ENCODE measurements at places on chromosomes 2 and 18.

DNA sequence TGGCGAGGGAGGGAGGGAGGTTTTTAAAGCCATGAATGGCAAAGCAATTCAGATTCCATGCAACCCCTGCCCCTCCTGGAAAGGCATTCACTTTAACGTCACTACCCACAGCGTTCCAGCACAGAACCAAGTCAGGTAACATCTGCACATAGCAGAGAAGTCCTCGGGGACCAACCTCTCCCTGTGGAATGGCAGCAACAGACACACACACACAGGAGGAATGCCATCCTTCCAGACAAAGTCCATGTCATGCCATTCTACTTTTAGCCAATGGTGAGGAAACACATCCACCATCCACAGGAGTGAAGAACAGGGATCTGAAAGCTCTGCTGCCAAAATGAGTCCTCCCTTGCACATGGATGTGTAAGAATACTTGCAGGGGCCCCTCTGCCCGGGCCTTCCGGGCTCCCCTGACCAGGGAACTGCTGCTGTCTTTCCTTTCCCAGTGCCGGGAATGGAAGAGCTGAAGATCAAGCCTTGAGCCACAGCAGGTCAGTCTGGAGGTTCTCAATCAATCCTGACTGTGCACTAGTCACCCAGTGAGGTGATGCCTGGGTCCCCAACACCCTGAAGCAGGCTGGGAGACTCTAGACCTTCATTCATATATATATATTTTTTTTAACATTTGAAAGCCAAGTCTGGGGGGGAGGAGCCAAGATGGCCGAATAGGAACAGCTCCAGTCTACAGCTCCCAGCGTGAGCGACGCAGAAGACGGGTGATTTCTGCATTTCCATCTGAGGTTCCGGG lies 63.7 kb downstream of the UXS1 start:
- no peak for DNase-seq

- DNase-seq: no peak
These were observed 49.9 kb downstream of the CXCR4 start for GRCh38 chr2:136067897-136068580.

GRCh38 chr2:231554748-231555545 lies 24.7 kb upstream of the NMUR1 start:
- DNase-seq: no peak

DNA sequence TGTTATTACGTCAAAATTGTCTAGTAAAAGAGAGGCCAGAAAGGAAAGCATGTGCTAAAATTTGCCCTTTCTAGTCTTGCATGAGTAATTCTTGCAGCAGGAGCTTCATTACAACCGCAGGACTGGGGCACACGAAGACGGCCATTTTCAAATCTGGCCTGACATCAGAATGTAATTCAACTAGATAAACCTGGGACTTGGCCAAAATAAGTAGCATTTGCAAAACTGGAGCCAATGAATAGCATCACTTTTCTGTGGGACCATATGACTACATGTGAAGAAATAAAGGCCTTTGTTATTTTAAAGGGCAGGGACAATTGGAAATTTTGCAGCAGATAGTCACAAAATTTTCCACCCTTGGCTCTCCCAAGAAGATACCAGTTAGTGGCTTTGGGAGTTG lies 3.0 kb upstream of the FZD7 start:
- DNase-seq: no peak

DNA sequence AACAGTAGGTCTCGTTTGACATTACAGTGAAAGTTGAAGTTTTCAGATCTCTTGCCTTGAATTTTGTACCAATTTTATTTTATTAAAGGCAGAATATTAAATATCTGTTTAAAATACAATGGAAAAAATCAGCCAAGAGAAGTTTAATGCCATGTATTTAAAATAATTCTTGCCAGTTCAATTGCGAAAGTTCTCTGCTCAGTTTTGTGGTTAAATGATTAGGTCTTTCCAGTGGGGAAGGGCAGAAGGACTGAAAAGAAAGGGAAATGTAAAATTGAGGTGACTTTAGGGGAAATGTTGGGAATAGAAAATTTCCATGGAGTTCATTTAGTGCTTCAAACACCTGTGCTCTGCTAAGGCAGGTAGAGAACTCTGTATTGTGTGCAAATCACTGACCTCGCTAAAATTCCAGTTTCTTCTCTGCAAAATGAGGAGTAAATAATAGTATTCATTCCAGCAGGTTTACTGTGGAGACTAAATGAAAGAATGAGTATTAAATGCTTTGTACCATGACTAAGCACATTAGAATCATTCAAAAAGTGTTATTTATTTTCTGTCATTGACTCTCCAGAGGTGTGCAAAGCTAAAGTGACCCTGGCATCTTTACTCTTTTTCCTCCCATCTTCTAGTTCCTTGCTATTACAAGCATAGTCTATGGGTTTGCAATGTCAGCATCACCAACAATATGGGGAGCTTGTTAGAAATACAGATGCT lies 74.4 kb downstream of the KIAA1328 start:
- DNase-seq: peak; percentile 21

GRCh38 chr18:21745231-21745630 lies 4.6 kb downstream of the MIB1 start:
- no peak for DNase-seq

GRCh38 chr18:57989536-57989935 lies 54.5 kb upstream of the NEDD4L start:
- DNase-seq: no peak

GRCh38 chr2:215601990-215602721 lies 166.3 kb upstream of the FN1 start:
- DNase-seq: no peak

- no peak for DNase-seq
These were observed 164.3 kb upstream of the ARL4C start for GRCh38 chr2:234661175-234661574.

DNA sequence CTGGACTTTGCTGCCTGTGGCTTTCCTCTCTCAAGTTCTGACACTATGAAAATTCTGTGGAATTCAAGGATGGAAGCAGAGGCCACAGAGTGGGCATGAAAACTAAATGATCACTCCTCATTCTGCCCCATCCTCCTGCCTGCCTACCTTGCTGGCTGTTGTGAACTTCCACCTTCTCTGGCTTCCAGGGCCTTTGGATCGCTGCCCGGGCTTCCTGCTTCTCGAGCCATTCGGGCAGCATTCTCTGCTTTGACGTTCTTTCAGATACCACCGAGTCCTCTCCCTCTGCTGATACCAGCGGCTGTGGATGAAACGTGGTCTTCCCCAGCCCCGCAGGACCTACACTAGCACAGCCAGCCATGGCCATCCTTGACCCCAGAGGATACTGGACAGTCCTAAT lies 327.7 kb upstream of the SLC14A2 start:
- DNase-seq: no peak

- DNase-seq: no peak
These were observed 111.4 kb downstream of the CACNB4 start for GRCh38 chr2:151987484-151987883.

DNA sequence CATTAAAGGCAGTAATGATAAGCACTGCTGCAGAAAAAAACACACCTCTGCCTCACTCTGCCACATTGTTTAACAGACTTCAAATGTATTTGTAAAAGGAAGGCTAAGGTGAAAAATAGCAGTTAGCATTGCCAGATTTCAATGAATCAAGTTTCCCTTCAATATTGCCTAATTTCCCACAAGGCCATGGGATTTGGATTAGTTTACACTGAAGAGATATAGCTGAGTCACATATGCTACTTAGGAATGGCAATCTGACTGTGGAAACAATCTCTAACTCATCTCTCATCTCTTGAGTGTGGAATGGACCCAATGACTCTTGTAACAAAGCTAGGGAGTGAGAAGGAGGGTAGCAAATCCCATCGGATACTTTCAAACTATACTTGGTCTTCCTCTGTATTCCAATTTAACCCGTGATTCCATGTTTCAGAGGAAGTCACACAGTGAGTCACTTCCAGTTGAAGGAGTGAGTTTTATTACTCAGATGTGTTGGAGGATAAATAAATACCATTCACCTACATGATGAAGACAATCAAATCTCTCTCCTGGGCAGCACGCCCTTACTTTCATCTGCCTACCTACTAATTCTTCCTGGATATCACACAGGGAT lies 5.1 kb downstream of the B4GALT6 start:
- no peak for DNase-seq

DNA sequence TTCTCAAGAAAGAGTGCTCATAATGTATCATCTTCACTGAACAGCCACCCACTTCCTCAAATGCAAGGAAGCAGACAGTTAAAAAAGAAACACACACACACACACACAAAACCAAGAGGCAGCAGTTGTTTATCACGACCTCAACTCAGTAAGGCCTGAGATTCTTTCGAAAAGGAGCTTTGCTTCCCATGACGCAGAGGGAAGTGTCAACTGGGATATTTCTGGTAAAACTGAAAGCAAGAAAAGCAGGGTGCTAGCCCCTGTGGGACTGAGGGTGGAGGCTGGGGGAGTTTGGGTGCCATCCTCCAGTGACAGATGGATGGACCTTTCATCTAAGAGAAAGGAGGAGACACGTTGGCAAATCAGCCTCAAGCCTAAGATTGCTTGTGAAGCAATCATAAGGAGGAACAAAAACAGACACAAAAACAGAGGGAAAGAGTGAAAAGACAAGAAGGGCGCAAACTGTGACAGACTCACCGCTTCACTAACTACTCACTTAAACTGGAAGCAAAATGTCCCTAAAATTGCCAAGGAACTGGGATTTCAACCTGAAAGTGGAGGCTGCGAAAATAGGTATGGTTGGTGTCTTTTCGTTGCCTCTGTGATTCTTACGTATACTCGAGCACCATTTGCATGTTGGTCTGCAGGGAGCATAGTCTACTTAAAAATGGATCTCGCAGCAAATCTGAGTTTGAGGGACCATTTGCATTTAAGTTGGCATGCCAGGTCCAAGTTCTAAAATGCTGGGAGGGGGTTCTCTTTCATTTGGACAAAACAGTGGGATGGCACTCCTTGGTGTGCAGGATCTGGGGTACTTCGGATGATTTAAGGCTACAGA lies at the start of gene ARHGAP25:
Gene ARHGAP25, plus strand, starts transcription at position 124 of the 838 bp plus-strand sequence. Its CDS starts 389 bp downstream, at position 513.
- DNase-seq: peak; percentile 86

DNA sequence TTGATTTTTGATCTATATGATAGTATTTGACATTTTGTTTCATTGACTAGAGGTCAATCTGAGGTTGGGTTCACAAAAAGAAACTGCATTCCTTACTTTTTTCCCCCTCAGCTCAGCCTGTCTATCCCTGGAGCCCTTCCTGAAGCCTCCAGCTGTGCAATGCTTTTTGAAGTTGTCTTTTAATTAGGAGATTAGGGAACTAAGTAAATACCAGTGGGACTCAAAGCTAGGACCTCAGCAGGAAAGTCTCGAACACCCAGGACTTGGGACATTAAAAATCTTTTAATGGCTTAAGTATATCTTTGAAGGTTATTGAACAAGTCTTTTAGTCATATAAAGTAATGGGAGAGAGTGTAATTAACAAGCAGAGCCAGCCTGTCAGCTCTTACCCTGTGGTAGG lies 220.2 kb downstream of the PDE11A start:
- no peak for DNase-seq

DNA sequence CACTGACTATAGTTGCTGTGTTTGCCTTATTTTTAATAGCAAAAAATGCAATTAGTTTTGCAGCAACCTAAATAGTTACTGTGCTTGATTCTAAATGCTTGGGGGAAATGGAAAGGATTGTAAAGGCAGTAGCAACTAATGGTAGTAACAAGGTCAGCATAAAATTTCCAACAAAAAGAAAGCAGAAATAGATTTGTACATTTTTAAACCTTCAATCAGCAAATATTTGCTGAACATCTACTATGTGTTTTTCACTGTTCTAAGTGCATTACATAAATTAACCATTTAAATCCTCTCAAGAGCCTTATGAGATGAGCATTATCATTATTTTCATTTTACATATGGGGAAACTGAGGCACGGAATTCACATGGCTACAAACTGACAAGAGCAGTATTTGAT lies 308.0 kb upstream of the UBE2E3 start:
- DNase-seq: no peak

- peak; percentile 32 for DNase-seq
These were observed 53.3 kb downstream of the ZNF236 start for GRCh38 chr18:76875390-76876325.

GRCh38 chr2:216343221-216343980 lies 28.9 kb downstream of the MARCHF4 start:
- DNase-seq: no peak

DNA sequence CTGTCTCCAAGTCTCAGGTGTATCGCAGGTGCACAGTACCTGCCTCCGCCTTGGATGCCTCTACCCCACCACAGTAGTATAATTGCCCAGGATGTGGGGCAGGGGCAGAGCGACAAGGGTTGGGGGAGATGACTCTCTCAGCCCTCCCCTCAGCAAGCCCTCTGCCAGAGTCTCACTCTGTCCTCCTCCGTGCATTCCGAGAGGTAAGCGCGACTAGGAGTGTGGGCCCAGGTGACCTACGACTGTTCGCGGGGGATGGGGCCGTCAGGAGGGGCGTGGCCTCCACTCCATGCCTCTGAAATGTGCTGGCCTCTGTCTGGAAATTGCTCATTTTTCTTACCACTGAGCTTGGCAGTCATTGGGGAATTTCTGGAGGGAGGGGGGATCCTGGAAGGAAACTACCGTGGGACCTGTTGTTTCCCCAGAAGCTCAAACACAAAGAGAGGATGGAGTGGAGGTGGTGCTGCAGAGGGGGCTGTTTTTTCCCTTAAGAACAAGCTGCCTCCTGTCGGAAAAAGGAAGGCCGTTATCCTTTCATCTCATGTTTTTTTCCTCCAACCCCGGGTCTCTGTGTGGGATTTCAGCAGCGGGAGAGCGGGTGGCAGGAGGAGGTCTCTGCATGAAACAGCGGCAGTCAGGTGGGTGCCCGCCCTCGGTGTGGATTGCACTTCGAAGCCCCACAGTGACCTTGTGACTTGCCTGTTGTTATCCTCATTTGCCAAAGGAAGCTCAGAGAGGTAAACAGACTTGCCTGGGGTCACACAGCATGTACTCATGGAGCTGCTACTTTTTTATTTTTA lies 13.0 kb upstream of the RALB start:
- no peak for DNase-seq

DNA sequence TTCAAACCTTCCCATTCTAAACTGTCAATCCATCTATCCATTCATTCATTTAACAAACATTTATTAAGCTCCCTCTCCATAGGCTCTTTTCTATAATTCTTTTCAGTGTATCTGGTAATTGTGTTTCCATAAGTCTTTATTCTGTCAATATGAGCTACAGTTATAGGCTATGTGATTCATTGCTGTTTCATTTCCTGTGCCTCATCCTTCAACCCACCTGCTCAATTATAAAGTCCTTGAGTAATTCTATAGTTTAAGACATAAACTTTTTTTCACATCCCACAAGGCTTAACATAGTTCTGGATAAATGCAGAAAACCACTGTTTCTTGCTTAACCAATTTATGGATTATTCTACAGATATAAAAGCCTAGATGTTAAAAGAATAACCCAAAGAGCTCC lies 84.2 kb upstream of the PIK3C3 start:
- no peak for DNase-seq

GRCh38 chr2:12606472-12607000 lies 110.2 kb upstream of the TRIB2 start:
- no peak for DNase-seq
